Stimulated activated CD4-positive, alpha-beta T cell treated with anti-CD3 and anti-CD28 coated beads, Interleukin-4, amount 100 ng/mL, for 24 hours (primary cell): ENCODE measurements at places on chromosomes 12 and 14.

DNA sequence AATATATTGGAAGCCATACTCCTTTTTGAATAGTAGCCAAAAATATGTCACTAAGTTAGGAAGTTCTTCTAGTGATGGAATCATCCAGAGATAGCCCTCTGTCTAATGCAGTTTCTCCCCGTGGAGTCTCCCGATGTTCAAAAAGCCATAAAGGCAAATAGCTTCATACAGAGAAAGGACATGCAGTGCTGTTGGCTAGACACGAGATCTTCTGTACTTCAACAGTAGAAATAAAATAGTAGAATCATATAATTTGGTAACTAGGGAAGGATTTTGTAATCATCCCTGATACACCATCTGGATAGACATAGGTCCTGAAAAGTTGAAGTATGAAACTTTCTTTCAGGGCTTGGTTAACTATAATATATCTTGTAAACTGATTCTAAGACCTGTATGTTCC, 27.6 kb downstream of the LRFN5 start:
- no peak for DNase-seq

- DNase-seq, result no peak
These were observed 333.8 kb downstream of the PDZRN4 start for GRCh38 chr12:41521872-41522379.

DNA sequence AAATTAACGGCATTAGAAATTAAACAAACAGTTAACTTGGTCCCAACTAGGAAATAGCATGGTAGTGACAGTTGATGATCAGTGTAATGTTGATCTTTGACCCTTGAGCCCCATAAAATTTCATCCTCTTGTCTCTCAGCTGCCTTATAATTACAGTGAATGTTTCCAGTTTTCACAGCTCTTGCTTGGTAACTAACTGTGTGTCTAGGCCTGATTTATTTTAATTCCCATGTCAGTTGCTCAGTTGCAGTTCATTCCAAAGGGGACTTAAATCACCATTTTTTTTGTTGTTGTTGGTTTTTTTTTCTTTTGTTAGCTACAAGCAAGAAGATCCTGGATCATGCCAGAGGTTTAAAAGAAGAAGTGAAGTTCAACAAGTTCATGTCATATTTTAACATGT, 1883.7 kb upstream of the FLRT2 start:
- DNase-seq, result no peak

GRCh38 chr12:90965204-90965603, 10.2 kb upstream of the CCER1 start:
- DNase-seq, result no peak

- DNase-seq, result no peak
These were observed 234.3 kb downstream of the C12orf50 start for GRCh38 chr12:87794854-87795253.

DNA sequence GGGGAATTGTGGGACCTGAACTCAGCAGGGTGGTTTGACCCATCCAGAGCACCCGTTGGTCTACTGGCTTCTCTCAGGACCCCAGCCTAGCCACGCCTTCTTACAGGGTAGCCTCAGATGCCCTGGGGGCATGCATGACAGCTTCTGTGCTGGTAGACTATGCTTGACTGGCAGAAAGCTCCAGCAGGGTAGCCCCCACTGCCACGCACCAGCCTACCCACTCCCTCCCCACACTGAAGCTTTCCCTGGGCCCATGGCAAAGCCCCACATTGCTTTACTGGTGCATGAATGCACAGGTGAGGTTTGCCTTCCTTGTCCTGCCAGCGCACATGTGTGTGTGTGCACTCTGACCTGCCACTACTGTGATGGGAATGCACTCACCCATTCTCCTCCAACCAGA, 772.2 kb downstream of the LRFN5 start:
- no peak for DNase-seq

- no peak for DNase-seq
These were observed 10.5 kb downstream of the FMNL3 start for GRCh38 chr12:49696723-49697122.
